Cortex of kidney (tissue), 1 donor: ENCODE measurements at places on chromosomes 11 and 22.

DNA sequence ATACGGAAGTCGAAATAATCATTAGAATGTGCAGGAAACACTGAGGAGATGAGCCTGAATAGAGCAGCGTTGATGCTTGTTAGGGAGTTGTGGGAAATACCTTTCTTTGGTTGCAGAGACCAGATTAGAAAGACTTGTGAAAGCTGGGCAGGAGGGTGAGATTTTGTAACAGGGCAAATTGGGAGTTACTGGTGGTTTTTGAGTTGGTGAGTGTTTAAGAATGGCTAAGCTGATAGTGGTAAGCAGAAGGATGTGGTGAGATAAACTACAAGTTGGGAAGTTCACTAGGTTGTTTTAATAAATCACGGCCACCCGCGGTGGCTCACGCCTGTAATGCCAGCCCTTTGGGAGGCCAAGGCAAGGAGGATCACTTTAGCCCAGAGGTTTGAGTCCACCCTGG, 34.4 kb downstream of the MCAM start:
- DNase-seq, result no peak

DNA sequence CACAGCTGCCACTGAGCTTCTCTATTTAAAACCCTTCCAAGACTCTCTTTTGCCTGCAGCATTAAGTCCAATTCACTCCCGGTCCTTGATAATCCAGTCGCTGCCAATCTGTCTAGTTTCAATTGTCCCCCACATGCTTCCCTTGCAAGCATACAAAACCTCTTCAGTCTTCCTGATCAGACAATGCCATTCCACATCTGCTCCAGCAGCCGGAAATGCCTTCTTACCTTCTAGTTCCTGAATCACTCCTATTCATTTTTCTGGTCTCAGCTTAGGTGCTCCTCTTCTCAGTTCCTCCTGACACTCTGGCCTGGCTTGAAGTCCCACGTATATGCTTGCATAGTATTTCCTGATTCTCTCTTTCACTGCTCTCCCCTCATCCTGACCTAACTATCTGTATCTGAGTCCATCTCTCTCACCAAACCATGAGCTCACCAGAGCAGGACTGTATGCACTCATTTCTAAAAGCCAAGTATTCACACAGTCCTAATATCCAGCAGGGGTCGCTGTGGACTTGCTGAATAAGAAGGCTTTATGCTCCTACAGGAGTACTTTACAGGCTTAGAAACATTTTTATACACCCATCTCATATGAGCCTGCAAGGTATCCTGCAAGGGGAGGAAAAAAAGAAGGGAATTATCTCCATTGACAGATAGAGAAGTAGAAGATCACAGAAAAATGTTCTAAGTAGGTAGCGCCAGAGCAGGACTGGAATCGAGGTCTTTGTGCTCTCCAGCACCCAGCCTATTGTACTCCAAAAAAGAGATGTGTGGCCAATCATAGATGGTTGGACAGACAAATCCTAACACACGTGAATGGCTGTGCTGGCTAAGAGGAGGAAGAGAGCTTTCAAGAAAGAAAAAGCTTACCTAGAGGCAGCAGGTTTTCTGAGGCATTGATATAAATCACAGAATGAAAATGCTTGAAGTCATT, 19.2 kb downstream of the XRRA1 start:
- no peak for DNase-seq

GRCh38 chr11:93570759-93571413, 27.7 kb upstream of the SMCO4 start:
- DNase-seq, result no peak

- DNase-seq, result no peak
Measured at GRCh38 chr11:10646681-10647355, 46.7 kb downstream of the IRAG1 start.

DNA sequence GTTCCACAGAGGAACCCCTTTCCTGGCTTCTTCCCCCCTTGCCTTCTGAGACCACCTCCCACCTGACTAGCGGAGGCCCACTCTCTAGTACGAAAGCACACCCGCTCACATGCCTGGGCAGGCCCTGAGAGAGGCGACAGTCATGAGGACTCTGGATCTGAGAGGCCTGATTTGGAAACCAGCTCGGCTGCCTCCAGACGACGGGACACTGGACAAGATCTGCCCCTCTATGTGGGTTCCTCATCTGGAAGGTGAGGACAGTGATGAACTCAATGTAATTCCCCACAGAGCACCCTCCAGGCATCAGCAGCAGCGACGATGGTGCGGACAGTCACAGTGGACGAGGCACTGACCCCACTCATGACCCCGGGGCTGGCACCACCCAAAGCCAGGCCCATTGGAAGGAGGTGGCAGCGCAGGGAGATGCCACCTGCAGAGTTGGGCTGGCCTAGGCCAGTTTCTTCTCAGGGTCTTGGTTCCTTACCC, 7.5 kb downstream of the SULT4A1 start:
- DNase-seq, result no peak

GRCh38 chr22:44057401-44057987, 33.4 kb downstream of the PARVB start:
- DNase-seq, result no peak
